Hepatocyte (in vitro differentiated cells): ENCODE measurements at places on chromosomes 6 and 20. TPM values are rescaled to one million over a fixed set of nuclear protein-coding genes. Genes with fewer than 3 reads are reported as not detected.

The LGSN gene
- total RNA-seq = 4.1 and 6.1 TPM in 2 replicates

The SMLR1 gene
- total RNA-seq = 23.7 and 28.9 TPM in 2 replicates

- no peaks in the 10 kb centered on the region for H3K36me3 ChIP-seq
- H3K27me3 ChIP-seq = peaks cover 97% of the 10 kb centered on the region
- H3K4me3 ChIP-seq = peak within 1 kb of the TSS; percentile 36
These were observed at the start of gene ULBP1 for GRCh38 chr6:149963462-149964307. Gene ULBP1 (plus strand): TSS chr6:149963943. CDS start chr6:149964050, 107 bp downstream.

DNA sequence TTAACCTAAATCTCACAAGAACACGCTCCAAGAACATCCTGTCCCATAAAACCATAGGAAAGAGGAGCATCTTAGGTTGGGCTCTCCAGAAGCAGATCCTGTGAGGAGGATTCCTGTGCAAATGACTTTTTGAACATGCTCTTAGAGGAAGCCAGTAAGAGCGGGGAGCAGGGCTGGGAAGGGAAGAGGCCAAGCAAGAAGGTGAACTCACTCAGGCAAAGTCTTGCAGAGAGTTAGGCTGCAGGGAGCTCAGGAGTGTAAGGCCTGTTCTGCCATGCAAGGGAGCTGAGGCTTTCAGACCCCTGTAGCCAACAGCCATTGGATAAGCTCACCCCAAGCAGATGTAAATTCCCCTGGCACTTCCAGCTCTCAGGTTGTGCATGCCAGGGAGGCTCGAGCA is 63.6 kb upstream of the LY86 start:
- no peaks in the 10 kb centered on the region for H3K36me3 ChIP-seq
- peaks cover 13% of the 10 kb centered on the region for H3K27me3 ChIP-seq
- H3K4me1 ChIP-seq = no peaks in the 10 kb centered on the region
- no peak overlapping the region for H3K4me3 ChIP-seq

DNA sequence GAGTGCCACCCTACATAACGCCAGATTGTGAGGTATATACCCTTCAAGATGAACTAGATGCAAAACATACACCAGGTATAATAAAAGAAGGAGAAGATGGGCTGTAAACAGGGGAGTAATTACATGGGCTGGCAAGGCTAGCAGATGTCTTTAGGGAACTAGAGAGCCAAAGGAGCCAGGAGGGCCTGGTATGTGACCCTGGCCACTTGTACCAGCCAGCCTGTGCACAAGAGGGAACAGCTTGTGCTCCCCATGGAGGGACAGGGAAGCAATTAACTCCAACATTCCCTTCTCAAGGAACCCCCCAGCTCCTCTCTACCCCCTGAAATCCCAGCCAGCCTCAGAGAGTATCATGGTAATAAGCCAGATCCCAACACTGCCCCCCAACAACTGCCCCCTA is 139.9 kb downstream of the HIVEP2 start:
- no peak overlapping the region for H3K4me3 ChIP-seq
- no peak overlapping the region for H3K27ac ChIP-seq
- no peak for DNase-seq
- no peaks in the 10 kb centered on the region for H3K4me1 ChIP-seq
- H3K27me3 ChIP-seq = no peaks in the 10 kb centered on the region
- H3K36me3 ChIP-seq = no peaks in the 10 kb centered on the region

- no peak overlapping the region for H3K4me3 ChIP-seq
- H3K36me3 ChIP-seq = no peaks in the 10 kb centered on the region
- peak; percentile 52 for DNase-seq
- no peaks in the 10 kb centered on the region for H3K4me1 ChIP-seq
- no peak overlapping the region for H3K27ac ChIP-seq
These were observed 537.4 kb downstream of the PTPRT start for GRCh38 chr20:42652266-42652665.

The NEURL2 gene
- total RNA-seq = 11.1 and 12.8 TPM in 2 replicates

The DEFB113 gene
- total RNA-seq = not detected in 2 replicates

DNA sequence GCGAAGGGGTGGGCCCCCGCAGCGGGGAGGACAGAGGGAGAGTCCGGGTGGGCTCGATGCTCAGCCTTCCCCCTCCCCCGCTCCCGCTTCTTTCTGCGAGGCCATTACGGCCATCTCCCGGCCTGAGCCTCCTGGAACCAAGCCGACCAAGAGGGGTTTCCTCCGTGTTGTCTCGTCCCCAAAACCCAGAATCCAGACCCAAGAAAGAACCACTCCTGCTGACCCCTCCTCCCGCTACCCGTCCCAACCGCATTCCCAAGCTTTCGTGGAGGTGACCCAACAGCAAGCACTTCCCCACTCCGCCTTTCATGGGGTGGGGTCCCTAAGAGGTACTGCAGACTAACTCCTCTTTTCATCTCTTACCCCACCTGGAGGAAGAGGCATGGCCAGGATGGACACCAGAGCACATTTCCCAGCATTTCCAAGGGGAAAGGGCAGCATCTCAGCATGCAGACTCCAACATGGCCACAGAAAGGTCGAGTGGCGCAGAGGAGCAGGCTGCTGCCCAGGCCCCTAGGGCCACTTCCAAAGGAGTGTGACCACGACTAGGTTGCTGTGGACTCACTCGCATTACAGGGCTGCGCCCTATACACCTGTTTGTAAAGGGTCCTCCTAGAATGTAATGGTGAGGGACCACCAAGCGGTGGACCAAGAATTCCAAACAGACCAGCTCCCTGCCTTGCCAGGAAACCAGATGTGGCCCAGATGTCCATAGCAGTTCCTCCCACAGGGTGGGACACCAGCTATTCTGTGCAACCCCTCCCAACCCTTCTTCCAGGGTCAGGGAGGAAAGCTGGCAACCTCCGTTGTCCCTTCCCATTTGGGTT is 53.4 kb downstream of the MRPL14 start:
- H3K4me1 ChIP-seq = peaks cover 35% of the 10 kb centered on the region
- H3K36me3 ChIP-seq = no peaks in the 10 kb centered on the region
- peak overlapping the region; percentile 26 for H3K4me3 ChIP-seq
- no peaks in the 10 kb centered on the region for H3K27me3 ChIP-seq
- H3K27ac ChIP-seq = peak overlapping the region; percentile 56

The KIF6 gene
- 0.28 and 0.87 TPM in 2 replicates for total RNA-seq

The OR2H2 gene
- not detected in 2 replicates for total RNA-seq

The SIGLEC1 gene
- 0.16 and 0.23 TPM in 2 replicates for total RNA-seq

- peaks cover 16% of the 10 kb centered on the region for H3K4me1 ChIP-seq
- no peak overlapping the region for H3K27ac ChIP-seq
- no peaks in the 10 kb centered on the region for H3K27me3 ChIP-seq
- no peaks in the 10 kb centered on the region for H3K36me3 ChIP-seq
- no peak for DNase-seq
These were observed 21.7 kb downstream of the SERPINB1 start for GRCh38 chr6:2819978-2820377.

The PRL gene
- total RNA-seq = not detected in 2 replicates

GRCh38 chr20:1648101-1648500 is 9.5 kb downstream of the SIRPG start:
- no peak for DNase-seq
- no peaks in the 10 kb centered on the region for H3K4me1 ChIP-seq
- H3K36me3 ChIP-seq = no peaks in the 10 kb centered on the region
- H3K27me3 ChIP-seq = no peaks in the 10 kb centered on the region
- H3K27ac ChIP-seq = no peak overlapping the region
- H3K4me3 ChIP-seq = no peak overlapping the region

GRCh38 chr20:56247954-56248782 is at the start of gene MC3R:
Gene MC3R (plus strand): TSS chr20:56248732. CDS start chr20:56248844, 112 bp downstream.
- DNase-seq = peak; percentile 78
- H3K27me3 ChIP-seq = peaks cover 4% of the 10 kb centered on the region
- H3K36me3 ChIP-seq = no peaks in the 10 kb centered on the region
- no peak within 1 kb of the TSS for H3K4me3 ChIP-seq

GRCh38 chr6:15063253-15063853 is 182.5 kb upstream of the JARID2 start:
- peaks cover 20% of the 10 kb centered on the region for H3K4me1 ChIP-seq
- H3K27me3 ChIP-seq = no peaks in the 10 kb centered on the region
- no peak for DNase-seq
- H3K4me3 ChIP-seq = no peak overlapping the region

- no peaks in the 10 kb centered on the region for H3K27me3 ChIP-seq
- no peaks in the 10 kb centered on the region for H3K36me3 ChIP-seq
- H3K4me3 ChIP-seq = no peak overlapping the region
- H3K4me1 ChIP-seq = no peaks in the 10 kb centered on the region
- no peak overlapping the region for H3K27ac ChIP-seq
- no peak for DNase-seq
These were observed 232.5 kb downstream of the PTPRT start for GRCh38 chr20:42957018-42957703.

The CALHM5 gene
- total RNA-seq = 1.2 and 1.7 TPM in 2 replicates

The GPR63 gene
- total RNA-seq = 6.9 and 7.7 TPM in 2 replicates

The CGA gene
- total RNA-seq = 35.5 and 43.8 TPM in 2 replicates

DNA sequence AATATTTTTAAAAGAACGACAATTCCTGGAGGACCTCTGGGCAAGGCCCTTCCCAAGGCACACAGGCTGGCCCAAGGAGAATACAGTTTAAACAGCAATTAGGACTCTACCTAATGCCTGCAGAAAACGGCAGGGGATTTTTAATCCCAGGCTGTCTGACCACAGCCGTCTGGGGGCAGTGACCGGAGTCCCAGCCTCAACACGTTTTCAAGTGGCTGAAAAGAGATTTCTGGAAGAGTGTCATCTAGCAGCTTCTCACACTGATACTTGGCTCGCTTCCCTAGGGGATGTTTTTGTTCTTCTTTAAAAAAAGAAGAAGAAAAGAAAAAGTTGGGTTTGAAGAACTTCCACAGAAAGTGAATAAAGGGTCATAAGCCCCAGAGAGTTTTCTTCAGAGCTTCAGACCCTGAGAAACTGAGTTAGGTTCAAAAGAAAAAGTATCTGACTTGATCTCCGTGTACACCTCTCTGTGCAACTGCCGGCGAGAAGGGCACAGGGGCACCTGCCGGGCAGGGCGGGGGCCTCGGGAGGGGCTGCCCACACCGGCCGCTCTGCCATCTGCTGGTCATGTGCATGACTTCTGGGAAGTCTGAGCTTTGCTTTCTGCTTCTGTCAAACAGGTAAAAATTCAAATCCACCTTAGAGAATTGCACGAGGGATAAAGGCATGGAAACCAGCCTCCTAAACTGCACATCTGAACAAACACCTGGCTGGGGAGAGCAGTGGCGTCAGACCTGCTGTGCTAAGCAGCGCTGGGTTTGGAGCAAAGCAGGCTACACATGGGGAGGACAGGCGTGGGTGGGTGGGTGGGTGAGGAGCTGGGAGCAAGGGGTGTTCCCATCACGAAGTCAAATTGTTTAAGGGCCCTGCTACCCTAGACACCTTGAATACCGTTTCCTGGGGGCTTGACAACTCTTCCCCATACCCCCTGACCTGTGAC is 33.0 kb downstream of the RRBP1 start:
- no peak overlapping the region for H3K27ac ChIP-seq
- H3K4me3 ChIP-seq = no peak overlapping the region
- no peaks in the 10 kb centered on the region for H3K36me3 ChIP-seq
- H3K4me1 ChIP-seq = peaks cover 57% of the 10 kb centered on the region
- DNase-seq = no peak

GRCh38 chr6:142167071-142167470 is 20.0 kb downstream of the VTA1 start:
- no peaks in the 10 kb centered on the region for H3K4me1 ChIP-seq
- H3K27me3 ChIP-seq = no peaks in the 10 kb centered on the region
- H3K36me3 ChIP-seq = no peaks in the 10 kb centered on the region
- DNase-seq = no peak
- H3K27ac ChIP-seq = no peak overlapping the region

- H3K36me3 ChIP-seq = no peaks in the 10 kb centered on the region
- peak overlapping the region; percentile 57 for H3K4me3 ChIP-seq
- peaks cover 10% of the 10 kb centered on the region for H3K4me1 ChIP-seq
- no peak for DNase-seq
These were observed 862 bp downstream of the C20orf96 start for GRCh38 chr20:289693-290083.

GRCh38 chr6:7542065-7542873 is 798 bp downstream of the DSP start:
- no peaks in the 10 kb centered on the region for H3K27me3 ChIP-seq
- peaks cover 26% of the 10 kb centered on the region for H3K4me1 ChIP-seq
- H3K27ac ChIP-seq = peak overlapping the region; percentile 98
- DNase-seq = peak; percentile 52
- no peaks in the 10 kb centered on the region for H3K36me3 ChIP-seq

- peak overlapping the region; percentile 88 for H3K27ac ChIP-seq
- H3K27me3 ChIP-seq = no peaks in the 10 kb centered on the region
- peaks cover 2% of the 10 kb centered on the region for H3K4me1 ChIP-seq
These were observed 1.8 kb downstream of the LTB start for GRCh38 chr6:31580438-31580740.

The HDGFL1 gene
- not detected in 2 replicates for total RNA-seq

The MYLK4 gene
- total RNA-seq = 0.28 and 0.43 TPM in 2 replicates

DNA sequence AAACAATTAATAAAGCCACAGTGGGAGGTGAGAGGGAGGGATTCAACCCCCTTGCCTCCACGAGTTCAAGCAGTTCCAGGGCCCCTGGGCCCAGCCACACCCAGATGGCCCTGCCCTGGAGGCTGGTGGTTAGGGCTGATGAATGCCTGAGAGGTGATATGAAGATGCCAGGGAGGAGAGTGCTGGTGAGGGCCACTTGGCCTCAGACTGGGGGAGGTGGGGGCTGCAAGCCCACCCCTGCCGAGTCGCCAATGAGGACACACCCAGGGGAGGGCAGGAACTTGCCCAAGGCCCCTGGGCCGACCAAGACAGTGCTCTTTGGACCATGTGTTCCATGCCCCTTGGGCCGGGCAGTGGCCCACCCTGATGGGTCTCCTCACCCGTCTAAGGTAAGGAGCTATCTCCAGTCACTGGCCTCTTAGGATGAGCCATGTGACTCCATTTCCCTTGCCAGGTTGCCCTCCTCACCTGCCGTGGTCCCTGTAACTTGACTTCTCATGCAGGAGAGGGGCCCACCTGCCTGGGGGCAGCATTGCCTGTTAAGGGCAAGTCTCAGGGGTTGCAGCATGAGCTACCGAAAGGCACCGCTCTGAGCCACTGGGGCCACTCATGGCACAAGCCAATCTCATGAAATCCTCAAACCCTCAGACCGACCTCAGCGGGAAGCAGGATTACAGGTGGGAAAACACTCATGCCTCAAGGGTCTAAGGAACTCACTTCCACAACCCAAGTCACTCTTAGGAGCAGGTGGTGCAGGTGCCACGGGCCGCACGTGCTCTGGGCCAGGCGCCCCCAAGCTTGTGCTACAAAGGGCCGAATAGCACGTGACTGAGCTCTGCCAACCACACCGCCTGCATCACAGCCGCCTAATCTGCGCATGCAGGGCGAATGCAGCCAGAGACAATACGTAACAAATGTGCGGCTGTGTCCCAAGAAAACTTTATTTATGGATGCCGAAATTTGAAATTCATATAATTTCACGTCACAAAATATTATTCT is 147.4 kb upstream of the MLN start:
- no peak for DNase-seq
- peaks cover 7% of the 10 kb centered on the region for H3K27me3 ChIP-seq
- H3K4me3 ChIP-seq = no peak overlapping the region
- no peak overlapping the region for H3K27ac ChIP-seq

The CENPW gene
- total RNA-seq = 1.8 and 7.3 TPM in 2 replicates
